Fibroblast of the conjunctiva (primary cell): ENCODE measurements at places on chromosomes 7 and 10.

GRCh38 chr10:81728692-81729091 lies 146.3 kb upstream of the NRG3 start:
- no peak for DNase-seq

GRCh38 chr10:127635882-127636281 lies 86.8 kb downstream of the NPS start:
- no peak for DNase-seq

GRCh38 chr10:1233031-1233430 lies 176.8 kb downstream of the WDR37 start:
- DNase-seq, result no peak

DNA sequence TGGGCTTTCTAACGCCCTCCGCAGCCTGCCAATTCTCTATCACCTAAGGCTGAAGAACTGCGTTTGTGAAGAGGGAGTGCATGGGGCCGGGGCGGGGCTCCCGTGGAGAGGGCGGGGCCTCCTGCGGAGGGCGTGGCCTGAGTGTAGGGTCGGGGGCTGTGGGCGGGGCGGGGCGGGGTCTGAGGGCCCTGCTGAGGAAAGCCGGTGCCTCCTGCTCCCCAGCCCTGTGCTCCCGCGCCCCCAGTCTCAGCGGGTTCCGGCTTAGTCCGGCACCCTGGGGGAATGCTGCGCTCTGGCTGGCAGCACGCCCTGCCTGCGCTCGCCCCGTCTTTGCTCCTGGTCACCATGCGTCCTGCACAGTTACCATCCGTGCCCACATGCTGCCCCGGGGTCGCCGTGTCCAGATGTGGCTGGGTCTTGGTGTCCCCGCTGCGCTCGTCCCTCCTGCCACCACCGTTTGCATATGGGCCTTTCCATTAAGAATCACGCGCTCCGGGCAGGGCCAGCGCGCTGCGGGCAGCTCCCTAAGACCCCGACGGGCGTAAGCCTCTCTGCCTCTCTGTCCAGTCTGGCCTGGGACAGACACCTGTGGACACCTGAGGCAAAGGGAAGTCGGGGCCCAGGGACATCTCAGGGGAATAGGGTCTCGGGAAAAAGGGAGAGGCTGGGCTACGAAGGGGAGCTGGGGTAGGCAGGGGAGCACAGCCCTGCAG lies 144.0 kb upstream of the RET start:
- no peak for DNase-seq

DNA sequence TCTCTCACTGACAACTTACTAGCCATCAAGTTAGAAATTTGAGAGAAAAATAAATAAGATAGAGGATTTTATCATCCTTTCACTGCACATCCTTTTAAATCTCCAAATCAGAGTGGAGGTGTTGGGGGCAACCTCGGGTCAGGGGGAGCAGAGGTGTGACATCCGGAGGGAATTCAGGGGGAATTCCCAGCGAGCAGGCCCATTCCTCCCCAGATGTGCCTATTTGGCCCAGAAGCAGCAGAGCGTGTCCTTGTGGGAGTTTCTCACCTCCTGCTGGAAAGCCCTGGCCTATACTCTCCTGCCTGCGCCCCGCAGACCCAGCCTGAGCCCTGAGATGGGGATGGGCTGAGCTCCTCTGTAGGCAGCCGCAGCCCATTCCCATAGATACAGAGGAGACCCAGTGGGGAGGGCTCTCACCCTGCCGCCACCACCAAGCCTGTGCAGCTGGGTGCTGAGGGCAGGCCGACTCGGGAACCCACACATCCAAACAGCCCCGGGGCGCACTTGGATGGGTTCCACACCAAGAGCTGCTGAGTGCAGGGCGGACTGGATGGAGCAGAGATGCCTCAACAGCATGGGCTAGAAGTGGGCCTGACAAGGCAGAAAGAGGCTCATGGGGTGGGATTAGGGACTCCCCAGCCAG lies 124.5 kb downstream of the CXCL12 start:
- no peak for DNase-seq

GRCh38 chr7:132681951-132682350 lies 105.7 kb upstream of the PLXNA4 start:
- DNase-seq, result no peak

DNA sequence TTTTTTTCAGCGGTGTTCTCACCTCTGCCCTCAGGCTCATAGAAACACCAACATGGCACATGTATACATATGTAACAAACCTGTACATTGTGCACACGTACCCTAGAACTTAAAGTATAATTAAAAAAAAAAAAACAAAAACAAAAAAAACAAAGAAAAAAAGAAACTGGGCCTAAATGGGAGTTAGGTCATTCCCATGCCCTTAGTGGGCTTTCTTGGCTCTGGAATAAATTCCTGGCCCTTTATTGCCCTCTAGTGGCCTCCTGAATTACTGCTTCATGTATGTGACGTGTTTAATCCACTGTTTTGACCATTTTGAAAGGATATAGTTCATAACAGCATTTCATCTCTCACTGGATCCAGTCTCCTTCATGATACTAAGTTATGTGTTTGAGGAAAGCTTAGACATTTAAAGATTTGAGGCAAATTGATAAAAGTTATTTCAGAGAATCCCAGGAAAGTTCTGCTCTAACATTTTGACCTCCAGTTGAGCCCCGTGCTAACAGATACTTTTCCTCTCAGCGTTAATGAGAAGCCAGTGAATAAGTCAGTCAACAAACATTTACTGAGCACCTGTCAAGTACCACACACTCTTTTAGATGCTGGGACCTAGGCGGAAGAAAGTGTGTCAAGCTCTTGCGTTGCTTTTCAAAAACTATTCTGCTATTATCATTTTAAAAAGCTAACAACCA lies 54.7 kb upstream of the SYPL1 start:
- peak; percentile 75 for DNase-seq

DNA sequence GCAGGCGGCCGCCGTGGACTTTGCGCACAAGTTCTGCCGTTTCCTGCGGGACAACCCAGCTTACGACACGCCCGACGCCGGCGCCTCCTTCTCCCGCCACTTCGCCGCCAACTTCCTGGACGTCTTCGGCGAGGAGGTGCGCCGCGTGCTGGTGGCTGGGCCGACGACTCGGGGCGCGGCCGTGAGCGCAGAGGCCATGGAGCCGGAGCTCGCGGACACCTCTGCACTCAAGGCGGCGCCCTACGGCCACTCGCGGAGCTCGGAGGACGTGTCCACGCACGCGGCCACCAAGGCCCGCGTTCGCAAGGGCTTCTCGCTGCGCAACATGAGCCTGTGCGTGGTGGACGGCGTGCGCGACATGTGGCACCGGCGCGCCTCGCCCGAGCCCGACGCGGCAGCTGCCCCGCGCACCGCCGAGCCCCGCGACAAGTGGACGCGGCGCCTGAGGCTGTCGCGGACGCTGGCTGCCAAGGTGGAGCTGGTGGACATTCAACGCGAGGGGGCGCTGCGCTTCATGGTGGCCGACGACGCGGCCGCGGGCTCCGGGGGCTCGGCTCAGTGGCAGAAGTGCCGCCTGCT lies 14.1 kb downstream of the SH2B2 start:
- DNase-seq, result no peak
